ENCODE measurements at places on chromosomes 2 and 18.
A peak's percentile ranks its signal among the peaks of the same experiment; 100 is the strongest.

GRCh38 chr2:237875256-237876060, 16.0 kb downstream of the RAMP1 start:
- DNase-seq, result no peak

DNA sequence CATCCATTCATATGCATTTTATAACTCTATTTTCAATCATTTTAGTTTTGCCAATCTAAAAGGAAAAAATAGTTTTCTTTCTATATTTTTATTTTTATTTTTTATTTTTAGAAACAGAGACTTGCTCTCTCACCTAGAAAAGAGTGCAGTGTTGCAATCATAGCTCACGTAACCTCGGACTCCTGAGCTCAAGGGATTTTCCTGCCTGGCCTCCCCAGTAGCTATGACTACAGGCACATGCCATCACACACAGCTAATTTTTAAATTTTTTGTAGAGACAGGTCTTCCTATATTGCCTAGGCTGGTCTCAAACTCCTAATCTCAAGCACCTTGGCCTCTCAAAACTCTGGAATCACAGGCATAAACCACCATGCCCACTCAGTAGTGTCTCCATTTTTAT, 125.5 kb upstream of the XIRP2 start:
- DNase-seq, result no peak

DNA sequence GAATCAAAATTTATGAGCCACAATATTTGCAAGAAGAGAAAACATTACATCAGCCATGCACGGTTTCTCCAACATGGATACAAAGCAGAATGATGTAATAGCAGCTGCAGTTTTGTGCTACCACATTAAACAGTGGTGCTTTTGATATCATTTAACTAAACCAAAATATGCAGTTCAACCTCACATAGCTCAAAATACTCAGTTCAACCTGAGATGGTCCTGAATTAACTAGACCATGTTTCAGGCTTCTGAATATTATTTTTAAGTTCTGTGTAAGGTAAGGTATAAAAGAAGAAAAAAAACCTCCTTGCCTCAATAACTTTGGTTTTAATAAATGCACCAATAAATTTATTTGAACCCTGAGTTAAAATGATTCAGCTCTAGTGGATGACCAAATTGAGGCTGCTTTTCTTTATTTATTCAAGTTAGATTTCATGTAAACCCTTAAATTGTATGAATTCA, 18.8 kb upstream of the TSPYL6 start:
- DNase-seq, result peak; percentile 39

- DNase-seq, result no peak
Observed at GRCh38 chr2:1210352-1210751, 202.9 kb upstream of the TPO start.

GRCh38 chr2:122007577-122007976, 252.1 kb downstream of the TSN start:
- DNase-seq, result no peak

DNA sequence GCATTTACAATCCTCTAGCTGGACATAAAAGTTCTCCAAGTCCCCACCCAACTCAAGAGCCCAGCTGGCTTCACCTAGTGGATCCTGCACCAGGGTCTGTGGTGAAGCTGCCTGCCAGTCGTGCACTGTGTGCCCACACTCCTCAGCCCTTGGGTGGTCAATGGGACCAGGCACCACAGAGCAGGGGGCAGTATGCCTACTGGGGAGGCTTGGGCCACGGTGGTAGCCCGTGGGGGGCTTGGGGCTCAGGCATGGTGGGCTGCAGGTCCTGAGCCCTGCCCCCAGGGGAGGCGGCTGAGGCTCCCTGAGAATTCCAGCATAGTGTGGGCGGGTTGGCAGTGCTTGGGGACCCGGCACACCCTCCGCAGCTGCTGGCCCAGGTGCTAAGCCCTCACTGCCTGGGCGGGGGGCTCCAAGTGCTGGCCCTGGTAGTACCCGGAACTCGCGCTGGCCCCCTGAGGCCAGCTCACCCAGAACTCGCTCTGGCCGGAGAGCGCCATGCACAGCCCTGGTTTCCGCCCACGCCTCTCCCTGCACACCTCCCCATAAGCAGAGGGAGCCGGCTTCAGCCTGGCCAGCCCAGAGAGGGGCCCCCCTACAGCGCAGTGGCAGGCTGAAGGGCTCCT, 1473.4 kb downstream of the SUCLG1 start:
- no peak for DNase-seq

DNA sequence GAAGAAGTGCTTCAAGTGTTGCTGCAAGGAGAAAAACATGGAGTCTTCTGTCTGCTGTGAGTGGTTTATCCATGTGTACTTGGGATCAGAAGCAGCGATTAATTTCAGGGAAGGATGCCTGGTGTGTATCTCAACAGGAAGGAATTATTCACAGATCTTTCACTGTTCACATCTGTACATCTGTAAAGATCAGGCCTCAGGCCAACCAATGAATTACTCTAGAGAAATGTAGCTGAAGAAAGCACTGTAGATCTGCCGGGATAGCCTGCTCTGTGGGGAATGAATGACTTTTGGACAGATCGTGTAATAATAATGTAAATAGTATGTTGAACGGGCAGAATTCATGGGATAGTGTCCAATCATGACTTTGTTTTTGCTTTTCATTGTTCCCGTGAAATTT, 54.0 kb upstream of the SPP2 start:
- DNase-seq, result peak; percentile 73

DNA sequence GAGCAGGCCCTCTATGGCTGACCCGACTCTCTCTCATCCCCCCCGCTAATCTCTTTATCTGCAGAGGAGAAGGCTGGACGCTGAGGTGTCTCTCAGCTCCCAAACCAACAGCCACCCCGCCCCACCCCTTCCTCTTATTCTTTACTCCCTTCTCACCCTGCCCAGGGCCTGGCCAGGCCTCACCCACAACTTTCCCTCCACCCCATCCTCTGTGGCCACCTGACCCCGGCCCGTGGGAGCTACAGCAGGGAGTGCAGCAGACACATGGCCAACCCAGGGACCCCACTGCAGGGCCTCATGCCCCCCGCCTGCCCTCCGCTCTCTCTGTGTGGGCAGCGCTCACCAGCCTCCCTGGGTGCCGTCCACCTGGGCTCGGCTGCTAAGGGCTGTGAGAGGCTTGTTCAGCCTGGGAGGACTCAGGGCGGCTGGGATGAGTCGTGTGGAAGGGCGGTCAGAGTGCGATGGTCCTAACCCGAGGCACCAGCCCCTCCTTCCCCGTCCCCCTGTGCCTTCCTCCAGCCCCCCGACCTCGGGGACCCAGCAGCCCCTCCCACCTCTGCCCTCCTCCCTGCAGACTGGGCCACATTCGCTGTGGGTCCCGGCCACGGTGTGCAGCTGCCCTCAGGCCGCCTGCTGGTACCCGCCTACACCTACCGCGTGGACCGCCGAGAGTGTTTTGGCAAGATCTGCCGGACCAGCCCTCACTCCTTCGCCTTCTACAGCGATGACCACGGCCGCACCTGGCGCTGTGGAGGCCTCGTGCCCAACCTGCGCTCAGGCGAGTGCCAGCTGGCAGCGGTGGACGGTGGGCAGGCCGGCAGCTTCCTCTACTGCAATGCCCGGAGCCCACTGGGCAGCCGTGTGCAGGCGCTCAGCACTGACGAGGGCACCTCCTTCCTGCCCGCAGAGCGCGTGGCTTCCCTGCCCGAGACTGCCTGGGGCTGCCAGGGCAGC, 6.8 kb downstream of the NEU4 start:
- DNase-seq, result no peak

GRCh38 chr2:225002039-225002655, 40.1 kb downstream of the DOCK10 start:
- peak; percentile 46 for DNase-seq

GRCh38 chr18:9334973-9335696, 562 bp downstream of the TWSG1 start:
- peak; percentile 65 for DNase-seq

- DNase-seq, result peak; percentile 42
Observed at GRCh38 chr2:72887032-72887739, at the start of gene SPR. Gene SPR, plus strand, starts transcription at chr2:72887408. Its CDS starts 25 bp downstream, at chr2:72887433.

DNA sequence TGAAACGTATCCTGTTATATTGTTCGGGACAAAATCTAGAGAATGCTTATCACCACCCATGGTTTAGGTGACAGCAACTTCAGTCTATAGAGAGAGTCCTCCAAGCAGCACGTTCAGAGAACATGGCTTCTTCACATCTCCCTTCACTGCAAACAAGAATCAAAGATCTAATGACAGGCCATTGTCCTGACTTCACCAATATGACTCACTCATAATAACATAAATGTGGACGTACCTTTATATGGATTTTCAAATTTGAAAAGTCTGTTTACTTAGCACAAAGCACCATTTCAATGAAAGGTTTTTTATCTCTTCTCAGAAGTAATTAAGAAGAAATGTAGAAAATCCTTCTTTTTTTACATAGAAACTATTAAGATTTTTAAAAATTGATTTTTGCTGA, 46.7 kb downstream of the KLF7 start:
- no peak for DNase-seq

DNA sequence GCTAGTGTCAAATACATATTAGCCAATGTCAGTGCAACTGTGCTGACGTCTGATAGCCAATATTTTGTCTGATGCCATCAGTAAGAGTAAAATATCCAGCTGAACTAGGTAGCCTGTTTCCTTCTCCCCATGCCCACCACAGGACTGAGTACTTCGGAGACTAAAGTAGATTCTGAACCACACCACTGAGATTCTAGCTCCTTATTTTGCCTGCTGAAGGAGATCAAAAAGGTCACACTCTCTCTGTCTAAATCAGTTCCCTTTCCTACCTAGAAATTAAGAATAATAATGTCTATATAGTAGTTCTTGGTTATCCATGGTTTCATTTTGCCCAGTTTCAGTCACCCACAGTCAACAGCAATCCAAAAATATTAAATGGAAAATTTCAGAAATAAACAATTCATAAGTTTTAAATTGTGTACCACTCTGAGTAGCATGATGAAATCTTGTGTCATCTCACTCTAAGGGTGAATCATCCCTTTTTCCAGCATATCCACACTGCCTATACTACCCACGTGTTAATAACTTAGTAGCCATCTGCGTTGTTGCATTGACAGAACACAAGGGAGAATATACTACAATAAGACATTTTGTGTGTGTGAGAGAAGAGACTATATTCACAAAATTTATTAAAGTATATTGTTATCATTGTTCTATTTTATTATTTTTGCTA, 1043.3 kb upstream of the PIK3C3 start:
- no peak for DNase-seq

Data from hindlimb muscle (tissue), 1 donor.